NAMALWA (cell line): ENCODE measurements at places on chromosomes 4 and X.

DNA sequence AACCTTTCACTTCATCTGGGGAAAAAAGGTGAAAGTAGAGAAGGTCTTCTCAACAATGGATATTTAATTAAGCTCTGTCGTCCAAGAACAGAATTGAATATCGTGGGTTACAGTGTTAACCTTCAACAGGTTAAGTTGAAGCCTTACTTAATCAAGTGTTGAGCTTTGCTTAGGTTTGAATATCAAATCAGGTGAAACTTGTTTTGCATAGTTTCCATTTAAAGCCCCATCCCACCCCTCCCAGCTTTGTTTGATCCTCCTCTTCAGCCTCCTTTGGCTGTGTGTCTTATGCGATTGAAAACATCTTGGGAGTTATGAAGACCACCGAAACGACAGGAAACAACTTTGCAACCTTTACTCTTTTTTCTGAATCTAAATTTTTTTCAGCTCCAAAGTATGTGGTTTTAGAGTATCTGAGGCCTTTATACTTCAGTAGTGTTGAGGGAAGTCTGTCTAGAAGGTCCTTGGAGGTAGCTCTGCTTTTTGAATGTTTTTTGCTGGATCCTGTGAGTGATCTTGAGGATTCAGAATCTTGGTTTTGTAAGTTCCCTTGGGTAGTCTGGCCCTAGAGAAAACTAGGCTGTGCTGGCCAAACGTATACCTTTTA lies 39.1 kb downstream of the MCUB start:
- no peak for DNase-seq

DNA sequence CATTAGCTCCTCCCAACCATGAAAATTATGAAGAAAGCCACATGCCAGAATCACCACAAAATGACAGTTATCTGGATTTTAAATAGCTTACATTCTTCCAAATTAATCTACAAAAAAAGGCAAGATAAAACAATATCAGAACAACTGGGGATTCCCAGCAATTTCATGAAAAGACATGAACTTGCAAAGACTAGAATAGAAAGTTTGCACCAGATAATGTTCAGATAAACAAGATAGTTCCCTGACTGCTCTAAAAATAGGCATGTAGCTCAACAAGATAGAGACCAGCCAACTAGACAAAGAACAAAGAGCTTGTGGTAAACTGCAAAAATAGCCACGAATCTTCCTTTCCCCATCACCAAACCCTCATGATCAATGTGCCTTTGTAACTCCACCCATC lies 30.3 kb upstream of the DDX53 start:
- no peak for DNase-seq

DNA sequence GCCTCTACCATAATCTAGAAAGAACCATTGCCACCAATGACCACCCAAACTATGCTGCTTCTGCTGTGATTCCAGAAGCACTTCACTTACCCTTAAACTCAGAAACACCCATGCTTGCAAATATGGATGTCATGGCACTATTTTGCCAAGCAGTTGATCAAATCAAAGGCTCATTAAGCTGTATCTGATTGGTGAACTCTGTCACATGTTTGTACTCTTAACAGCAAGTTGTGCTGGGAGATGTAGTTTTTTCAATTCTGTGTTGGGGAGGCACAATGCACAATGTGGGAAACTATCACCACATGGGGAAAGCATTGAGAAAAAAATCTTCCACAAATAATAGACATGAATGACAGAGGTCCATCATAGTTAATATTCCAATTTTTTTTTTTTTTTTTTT lies 19.2 kb upstream of the SPCS3 start:
- DNase-seq = no peak

- DNase-seq = no peak
Observed at GRCh38 chr4:47862297-47862696, 24.4 kb upstream of the CORIN start.

- DNase-seq = no peak
Observed at GRCh38 chrX:17613979-17614588, 123.2 kb upstream of the SCML1 start.

DNA sequence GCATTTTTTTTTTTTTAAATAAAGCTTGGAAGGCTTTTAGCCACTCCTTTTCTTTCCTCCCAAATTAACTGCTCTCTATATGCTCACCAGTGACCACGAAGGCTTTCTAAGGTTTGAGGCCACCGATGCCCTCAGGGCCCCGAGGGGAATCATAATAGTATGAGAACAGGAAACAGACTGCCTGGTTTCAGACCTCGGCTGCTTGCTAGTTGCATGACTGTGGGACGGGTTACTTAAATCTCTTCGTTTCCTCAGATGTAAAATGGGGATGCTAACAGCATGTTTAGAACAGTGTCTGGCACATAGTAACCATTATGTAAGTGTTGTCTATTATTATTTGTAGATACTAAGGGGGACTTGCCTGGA lies 3.6 kb downstream of the LINC00632 start:
- no peak for DNase-seq

- DNase-seq = no peak
Observed at GRCh38 chrX:10006086-10006485, 38.9 kb downstream of the CLDN34 start.

- DNase-seq = no peak
Observed at GRCh38 chr4:105130945-105131344, 15.7 kb upstream of the TET2 start.

GRCh38 chr4:81922313-81922712 lies 450.6 kb upstream of the RASGEF1B start:
- DNase-seq = no peak

- no peak for DNase-seq
Observed at GRCh38 chrX:3362956-3363355, 16.5 kb upstream of the MXRA5 start.

GRCh38 chrX:9737363-9737762 lies 28.3 kb downstream of the GPR143 start:
- DNase-seq = no peak

DNA sequence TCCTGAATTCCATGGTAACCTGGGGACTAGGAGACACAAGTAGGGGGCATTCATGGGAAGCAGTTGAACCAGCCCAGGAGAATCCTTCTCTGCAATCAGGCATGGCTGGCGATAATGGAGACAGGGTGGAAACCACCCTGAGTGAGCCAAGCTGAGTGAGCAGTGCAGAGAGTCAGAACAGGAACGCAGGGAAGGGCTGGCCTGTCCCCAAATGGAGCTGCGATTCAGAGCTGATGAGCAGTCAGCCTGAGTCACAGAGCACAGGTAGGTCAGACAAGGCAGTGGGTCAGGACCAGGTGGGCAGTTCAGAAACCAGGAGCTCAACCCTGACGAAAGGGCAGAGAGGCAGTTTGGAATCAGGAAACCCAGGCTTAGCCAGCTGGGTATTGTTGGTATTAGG lies 129.0 kb downstream of the BTC start:
- DNase-seq = no peak

DNA sequence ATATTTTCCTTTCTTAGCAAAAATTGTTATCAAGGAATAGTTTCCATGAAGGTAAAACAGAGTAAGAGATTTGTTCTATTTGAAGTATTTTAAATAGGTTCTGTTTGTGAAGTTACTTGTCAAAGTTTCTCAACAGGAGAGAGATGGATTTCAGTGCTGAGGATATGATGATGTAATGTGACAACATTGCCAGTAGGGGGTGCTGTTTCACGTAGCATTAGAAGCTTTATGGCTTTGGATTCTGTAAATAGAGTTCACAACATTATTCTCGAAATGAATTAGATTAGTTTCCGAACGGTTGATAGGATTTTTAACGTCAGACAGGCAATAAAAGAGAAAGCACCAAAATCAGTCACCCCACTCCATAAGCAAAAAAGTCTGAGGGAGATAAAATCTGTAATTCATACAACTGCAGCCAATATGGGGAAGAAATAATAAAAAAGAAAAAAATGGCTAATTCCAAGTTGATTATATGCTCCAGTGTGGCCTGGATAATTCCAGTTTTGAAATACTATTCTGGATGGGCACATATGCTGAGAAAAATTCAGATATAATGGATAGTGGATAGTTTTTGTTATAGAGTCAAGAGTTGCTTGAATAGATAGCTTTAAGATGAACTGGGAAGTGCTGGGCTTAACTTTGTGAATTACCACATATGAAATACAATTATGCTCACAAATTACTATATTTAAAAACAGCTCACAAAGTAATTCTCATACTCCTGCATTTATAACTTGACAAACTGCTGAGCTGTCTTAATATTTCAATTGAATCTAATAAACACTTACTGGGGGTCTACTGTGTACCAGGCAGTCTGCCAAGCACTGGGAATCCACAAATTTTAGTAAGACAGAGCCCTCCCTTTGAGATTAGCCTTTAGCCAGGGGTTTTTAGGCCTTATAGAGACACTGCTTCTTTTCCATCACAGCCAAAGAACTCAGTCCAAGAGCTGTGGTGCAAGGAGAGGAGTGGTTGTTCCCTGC lies 109.1 kb downstream of the GPAT3 start:
- peak; percentile 78 for DNase-seq

DNA sequence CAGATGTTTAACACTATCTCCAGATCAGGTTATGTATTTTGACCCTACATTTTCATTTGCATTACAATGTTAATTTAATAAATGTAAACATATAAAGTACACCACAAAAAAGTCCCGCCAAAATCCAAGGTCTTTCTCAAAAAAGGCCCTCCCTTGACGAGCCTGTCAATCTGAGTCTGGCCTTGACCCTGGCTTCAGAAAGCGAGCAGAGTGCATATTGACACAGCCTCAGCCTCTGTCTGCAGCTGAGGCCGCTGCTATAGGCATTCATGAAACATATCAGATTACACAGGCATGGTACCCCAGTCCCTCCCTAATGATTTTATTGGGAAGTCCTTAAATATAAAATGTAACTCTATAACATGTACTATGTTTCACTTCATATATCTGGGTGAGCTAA lies 6.2 kb downstream of the MBNL3 start:
- no peak for DNase-seq

- DNase-seq = no peak
Observed at GRCh38 chrX:151873096-151873495, 39.6 kb upstream of the MAGEA4 start.

DNA sequence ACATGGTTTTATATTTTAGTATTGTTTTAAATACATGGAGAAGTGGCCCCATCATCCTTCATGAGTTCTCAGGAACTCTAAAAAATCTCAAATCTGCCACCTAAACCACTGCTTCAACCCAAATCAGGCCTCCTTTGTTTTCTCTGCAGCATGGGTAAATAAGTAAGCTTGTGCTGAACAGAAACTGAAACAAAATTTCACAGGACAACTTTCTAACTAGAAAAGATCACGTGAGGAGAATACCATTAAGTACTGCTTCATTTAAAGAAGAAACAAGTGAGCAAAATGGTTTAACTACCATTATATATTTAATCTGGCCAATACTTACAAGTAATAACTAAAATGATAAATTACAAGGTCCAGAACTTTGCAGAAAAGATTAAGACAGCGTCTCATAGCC lies 2.5 kb downstream of the ARAP2 start:
- peak; percentile 79 for DNase-seq

DNA sequence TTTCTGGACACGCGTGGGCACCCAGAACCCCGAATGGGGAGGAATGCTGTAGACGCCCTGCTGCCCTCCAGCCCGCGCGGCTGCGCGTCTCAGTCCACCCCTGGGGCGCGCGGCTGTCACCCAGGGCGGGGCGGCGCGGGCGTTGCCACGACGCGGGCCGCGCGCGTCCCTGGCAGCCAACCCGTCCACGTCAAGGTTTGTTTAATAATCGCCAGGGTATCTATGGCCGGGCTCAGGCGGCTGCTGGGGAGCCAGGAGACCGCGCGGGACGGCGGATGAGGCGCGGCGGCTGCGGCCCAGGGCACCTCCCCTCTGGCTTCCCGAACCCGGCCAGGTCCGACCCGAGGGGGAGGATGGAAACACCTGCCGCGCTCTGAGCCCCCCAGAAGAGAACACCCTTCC lies at the start of gene SPATA18:
SPATA18 (plus strand) TSS at position 92 of the 402 bp plus-strand sequence. CDS start 401 bp downstream, outside the sequence.
- no peak for DNase-seq

GRCh38 chrX:154489182-154489581 lies 1.2 kb downstream of the SLC10A3 start:
- DNase-seq = no peak

GRCh38 chr4:113539408-113539807 lies 222.1 kb downstream of the CAMK2D start:
- DNase-seq = no peak

DNA sequence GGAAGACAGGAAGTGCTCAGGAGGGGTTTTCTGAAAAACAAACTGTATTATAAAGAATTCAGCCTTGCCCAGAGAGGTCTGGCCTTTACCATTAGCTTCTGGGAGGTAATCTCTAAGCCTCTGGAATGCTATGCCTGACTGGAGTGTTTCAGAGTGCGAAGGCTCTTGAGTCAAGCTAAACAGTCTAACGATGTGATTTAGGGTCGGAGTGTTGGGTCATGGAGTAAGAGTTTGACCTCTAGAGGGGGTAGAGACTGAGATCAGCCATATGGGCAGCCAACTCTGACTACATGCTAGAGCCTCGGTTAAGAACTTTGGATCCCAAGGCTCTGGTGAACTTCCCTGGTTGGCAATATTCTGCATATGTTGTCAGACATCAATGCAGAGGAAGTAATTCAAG lies 15.0 kb downstream of the BOD1L1 start:
- DNase-seq = peak; percentile 31

- DNase-seq = no peak
Observed at GRCh38 chrX:134513091-134513490, 53.1 kb downstream of the HPRT1 start.

GRCh38 chr4:11079171-11079570 lies 349.5 kb downstream of the HS3ST1 start:
- DNase-seq = no peak
